ENCODE measurements at places on chromosomes 7 and 10.

GRCh38 chr7:55063633-55064032 is 44.8 kb downstream of the EGFR start:
- no peak for DNase-seq

DNA sequence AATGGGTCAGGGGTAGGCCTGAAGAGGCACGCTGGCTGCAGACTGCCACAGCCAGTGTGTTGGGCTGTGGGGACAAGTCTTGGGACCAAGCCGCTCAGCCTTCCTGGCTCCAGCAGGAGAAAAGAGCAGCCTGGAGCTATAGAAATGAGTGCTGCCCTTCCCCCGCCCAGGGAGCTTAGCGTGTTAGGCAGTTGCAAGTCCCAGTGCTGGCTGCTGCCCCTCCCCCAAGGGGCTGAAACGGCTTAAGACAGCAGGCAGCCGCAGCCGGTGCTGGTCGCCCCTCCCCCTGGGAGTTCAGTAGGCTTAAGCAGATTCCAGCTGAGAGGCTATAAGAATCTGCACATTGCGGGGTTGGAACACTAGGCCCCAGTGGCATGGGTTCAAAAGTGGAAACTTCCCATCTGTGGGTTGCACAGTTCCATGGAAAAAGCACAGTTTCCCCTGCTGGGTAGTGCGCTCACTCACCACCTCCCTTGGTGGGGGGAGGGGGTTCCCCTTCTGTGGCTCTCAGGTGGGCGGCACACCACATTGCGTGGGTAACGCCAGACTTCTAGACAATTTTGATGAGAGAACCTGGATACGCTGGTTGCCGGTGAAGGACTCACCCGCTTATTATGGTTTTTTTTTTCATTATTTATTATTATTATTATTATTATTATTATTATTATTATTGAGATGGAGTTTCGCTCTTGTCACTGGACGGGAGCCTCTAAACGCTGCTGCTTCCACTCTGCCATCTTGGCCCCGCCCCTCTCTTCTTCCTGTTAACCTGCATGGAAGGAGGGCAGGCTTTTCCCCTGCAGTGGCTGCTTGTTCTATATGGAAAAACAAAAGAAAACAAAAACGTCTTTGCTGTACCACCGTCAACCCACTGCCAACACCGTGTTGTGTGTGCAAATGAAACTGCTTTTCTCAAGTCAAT is 151.1 kb downstream of the CXCL12 start:
- peak; percentile 86 for DNase-seq

- DNase-seq = no peak
Measured at GRCh38 chr10:123821136-123821535, 70.5 kb downstream of the CPXM2 start.

DNA sequence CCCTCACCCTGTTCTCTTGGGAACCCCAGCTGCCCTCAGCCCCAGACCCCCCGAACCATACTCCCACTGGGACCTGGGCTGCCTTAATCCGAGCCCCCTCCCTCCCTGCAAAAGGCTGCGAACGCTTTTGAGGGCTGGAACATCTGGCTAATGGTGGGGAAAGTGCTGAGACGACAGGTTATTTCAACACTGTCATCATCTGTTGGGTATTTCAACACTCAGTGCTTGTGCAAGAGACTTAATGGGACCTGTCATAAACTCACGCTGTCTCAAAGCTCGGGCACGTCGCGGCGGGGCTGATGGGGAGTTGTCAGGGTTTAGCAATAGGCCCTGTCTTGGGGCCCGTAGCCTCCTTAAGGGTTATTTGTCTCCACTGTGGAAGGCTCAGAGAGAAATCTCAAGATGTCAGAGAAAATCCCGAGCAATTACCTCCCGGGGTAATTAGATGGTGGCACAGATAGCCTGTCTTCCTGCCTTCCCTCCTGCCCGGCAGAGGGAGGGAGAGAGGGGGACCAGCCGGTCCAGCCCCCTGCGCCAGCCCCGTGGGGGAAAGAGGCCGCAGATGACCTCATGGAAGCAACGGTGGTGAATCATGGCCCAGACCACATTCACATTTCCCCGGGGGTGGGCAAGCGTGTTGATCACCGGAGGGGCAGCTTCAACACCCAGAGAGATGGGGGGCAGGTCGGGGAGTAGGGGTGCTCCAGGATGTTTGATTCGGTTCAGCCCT is 88.7 kb upstream of the MYL10 start:
- DNase-seq = peak; percentile 84

DNA sequence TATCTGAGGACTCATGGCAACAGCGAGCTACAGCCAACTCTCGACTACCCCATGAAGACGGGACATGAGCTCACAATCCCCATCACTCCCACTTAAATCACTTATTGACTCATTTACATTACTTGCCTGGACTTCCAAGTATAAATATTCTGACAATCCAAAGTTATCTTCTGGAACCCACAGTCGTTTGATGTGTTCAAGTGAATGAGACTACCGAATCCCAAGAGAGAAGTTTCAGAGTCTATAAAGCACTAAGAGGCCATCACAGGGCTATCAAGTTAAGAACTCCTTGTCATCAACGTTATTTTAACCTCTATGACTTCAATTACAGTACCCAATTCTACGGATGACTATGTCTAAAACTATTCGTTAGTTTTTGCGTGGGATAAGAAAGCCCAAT is 11.5 kb upstream of the ANAPC16 start:
- DNase-seq = no peak

GRCh38 chr7:116197360-116197759 is 13.0 kb upstream of the TES start:
- no peak for DNase-seq

GRCh38 chr10:116526219-116526618 is 19.5 kb upstream of the PNLIP start:
- DNase-seq = no peak

DNA sequence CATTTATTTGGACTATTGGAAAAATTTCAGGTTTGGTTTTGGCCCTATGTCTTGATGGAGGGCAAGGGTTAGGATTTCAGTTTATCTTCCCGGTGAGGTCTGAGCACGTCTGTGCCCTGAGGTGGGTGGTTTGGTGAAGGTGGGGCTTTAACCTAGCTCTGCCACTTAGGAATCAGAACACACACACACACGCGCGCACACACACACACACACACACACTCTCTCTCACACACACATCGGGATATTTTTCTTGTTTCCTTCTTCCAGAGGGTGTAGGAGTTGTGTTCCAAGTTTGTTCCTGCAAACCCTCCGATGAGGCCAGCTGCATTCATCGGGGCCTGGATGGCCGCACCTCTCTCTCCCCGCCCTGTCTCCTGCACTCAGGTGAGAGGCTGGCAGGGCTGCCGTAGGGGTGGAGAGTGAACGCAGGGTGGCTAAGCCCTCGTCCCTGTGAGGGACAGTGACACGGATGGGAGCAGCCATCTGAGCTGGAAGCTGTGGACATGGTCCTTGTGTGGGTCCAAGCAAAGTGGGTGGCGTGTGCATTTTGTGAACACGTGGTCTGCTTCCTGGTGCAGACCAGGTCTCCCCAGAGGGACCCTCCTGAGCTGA is 34.2 kb downstream of the CHST12 start:
- no peak for DNase-seq

DNA sequence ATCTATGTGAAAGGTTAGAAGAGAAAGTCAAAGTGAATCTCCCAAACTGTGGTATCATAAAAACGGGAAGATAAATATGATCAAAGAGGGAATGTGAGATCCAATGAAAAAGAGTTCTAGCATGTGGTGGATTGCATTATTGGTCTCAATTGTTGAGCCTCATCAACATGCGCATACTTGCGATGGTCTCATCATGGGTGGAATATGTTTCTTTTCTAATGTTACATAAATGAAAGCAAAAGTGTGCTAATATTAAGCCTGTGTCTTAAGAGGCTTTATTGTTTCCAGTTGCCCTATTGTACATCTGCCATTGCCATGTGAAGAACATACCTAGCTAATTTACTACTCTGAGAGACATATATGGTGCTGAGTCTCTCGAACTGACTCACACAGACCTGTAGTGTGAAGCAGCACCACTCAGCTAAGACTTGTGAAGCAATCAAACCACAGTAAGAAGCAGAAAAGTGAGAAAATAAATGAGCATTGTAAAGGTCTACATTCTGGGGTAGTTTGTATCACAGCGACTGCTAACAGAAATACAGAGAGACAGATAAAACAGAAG is 645.5 kb upstream of the PCDH15 start:
- DNase-seq = no peak

GRCh38 chr10:23436983-23437382 is 1.9 kb upstream of the OTUD1 start:
- no peak for DNase-seq

DNA sequence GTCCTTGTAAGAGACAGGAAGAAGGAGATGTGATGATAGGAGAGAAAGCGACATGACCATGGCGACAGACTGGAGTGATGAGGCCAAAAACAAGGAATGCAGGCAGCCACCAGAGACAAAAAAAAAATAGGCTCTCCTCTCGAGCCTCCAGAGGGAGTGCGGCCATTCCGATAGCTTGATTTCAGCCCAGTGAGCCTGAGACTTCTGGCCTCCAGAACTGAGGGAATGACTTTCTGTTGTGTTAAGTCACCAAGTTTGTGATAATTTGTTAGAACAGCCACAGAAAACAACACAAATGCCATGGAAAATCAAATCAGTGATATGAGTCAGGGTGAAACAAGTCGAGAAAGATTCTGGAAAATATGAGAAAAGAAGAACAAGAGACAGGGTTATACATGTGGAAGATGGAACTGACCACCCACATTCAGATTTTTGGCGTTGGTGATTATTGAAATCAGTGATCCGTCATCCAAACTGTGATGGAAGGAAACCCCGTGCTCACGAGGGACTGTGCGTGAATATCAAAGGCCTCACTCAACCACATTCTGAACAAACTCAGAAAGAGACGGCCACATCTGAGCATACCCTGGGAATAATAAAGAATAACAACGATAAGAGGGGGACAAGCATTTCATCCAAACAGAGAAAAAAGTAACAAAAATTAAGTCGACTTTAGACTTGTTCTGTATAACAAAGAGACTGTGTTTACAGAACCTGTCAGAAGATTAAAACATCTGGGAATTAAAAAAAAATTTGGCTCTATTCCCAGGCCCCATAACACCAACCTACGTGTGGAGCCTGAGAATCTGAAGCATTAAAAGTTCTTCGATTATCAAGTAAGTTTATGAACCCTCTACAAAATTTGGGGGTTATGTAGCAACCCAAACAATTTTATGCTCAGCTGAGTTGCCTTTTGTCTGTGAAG is 72.1 kb downstream of the EEPD1 start:
- no peak for DNase-seq

- DNase-seq = no peak
Measured at GRCh38 chr7:25405736-25406135, 177.4 kb upstream of the NPVF start.

DNA sequence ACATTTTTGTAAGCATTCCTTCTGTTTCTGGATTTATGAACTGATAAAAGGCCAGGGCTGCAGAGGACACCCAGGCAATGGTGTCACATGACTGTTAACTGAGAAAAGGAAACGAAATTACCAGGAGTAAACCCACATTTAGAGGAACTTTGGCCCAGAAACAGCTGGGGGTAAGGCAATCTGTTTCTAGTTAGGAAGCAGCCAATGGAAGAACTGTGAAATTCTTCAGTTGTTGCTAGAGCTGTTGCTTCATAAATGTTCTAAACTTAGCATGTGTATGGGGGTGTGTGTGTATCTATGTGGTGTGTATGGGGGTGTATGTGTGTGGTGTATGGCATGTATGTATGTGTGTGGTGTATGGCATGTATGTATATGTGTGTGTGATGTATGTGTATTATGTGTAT is 11.8 kb upstream of the PDCD4 start:
- DNase-seq = peak; percentile 67

DNA sequence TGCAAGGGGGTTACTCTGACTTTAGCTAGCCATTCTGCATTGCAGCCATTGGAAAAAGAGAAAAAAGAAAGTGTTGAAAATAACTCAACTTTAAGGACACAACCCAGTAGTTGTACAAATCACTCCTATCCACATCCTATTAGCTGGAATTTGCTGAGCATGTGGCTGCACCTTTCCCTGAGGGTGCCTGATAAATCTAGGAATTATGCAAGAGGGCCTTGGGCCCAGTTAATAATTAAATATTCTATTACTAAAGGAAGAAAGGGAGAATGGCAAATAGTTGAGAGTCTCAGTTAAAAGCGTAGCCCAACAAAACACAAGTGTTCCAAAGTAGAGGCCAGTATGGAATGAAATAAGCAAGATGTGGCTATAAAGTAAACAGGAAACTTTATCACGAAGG is 200.9 kb upstream of the CNTNAP2 start:
- DNase-seq = no peak

- no peak for DNase-seq
Measured at GRCh38 chr10:98673171-98673782, 226.5 kb upstream of the HPS1 start.

DNA sequence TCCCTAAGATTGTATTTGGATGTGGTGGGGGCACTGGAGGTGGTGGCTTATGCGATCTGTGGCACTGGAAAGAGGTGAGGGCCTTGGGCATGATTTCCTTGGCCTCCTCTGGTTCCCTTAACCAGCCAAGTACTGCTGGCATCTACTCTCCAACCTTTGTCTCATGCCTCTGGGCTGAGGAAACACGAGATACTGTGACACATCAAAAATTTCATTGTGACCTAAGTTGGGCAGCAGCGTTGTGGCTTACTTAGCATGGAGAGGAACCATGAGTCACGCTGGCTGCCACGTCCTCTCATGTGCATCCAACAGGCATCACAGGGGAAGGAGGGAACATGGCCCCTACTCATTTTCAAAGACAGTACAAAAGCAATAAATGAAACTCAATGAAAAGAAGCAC is 29.7 kb upstream of the GSDME start:
- DNase-seq = no peak

GRCh38 chr7:29971566-29972314 is 17.9 kb downstream of the SCRN1 start:
- DNase-seq = no peak

DNA sequence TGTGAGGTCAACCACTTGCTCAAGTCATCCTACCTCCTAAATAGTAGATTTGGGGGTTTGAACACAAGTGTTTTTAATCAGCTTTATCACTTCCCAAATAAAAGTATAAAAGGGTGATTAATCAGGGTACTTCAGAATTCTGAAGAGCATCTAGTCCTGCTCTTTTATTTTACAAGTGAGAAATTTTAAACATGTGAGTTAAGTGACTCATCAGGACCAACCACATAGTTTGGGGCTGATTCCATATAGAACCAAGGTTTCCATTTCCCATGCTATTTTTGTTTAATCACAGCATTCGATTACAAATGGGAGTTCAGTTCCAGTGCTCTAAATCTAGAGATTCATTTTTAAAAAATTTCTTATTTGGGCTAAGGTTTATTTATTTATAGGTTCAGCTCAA is 113.4 kb downstream of the GPR158 start:
- DNase-seq = no peak

DNA sequence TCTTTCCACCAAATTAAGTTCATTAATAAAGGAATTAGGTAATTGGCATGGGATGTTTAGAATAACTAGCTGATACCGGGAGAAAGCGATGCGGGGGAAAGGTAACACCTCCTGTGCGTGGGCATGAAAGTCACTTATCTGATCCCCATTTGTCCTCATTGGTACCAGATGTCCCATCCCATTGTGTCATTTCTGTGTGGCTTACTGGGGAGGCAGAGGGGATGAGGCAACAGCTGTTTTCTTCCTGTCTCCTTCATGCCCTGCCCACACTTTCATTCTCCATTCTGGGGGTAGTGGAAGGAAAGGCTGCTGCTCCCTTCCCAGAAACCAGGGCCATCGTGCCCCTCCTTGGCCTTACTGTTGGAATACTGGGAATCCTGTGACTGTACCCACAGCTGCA is 27.1 kb downstream of the EEPD1 start:
- no peak for DNase-seq
